Smooth muscle cell of the brain vasculature (primary cell): ENCODE measurements at places on chromosomes 2 and 18.

DNA sequence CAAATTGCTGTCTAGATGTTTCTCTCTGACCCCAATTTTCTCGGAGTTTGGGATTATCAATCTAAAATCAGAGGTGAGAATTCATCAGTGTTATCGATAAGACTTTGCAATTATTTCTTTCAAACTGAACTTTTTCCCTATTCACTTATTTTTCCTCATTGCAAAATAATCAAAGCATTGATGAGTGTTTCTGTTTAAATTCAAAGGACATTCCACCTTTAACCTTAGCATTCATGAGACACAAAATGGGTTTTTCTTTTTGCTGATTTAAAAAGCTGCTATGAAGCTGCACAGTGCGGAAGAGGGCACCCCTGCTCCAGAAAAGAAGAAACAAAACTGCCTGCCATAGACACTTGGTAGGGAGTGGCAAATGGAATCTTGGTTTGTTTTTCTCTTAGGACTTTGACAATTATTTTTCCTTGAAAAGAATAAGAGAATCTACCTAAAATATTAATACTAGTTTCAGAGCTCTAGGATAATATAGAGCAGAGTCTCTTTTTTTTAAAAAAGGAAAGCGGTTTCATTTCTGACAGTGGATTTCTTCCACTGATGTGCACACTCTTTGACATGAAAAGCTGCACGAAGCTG is 203.4 kb downstream of the TGIF1 start:
- no peak for DNase-seq

GRCh38 chr2:121918231-121918630 is 162.8 kb downstream of the TSN start:
- no peak for DNase-seq

- DNase-seq = no peak
These were observed 37.9 kb upstream of the ASB1 start for GRCh38 chr2:238388794-238389193.

DNA sequence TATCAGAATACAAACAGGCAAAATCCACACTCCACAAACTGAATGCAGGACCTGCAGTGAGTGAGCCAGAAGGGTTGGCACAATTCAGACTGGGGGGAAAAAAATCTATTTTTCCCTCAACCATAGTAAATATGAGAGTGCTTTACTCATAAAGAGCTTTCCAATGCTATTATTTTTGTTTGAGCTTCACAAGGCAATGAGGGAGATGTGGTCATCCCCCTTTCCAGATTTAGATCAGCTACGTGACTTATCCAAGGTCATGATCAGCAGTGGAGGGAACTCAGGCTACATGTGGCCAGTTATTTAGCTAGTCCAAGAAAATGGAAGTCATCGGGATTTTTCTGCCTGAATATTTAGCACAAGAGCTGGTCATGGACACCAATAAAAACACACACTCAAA is 120.4 kb upstream of the KLF7 start:
- DNase-seq = no peak

DNA sequence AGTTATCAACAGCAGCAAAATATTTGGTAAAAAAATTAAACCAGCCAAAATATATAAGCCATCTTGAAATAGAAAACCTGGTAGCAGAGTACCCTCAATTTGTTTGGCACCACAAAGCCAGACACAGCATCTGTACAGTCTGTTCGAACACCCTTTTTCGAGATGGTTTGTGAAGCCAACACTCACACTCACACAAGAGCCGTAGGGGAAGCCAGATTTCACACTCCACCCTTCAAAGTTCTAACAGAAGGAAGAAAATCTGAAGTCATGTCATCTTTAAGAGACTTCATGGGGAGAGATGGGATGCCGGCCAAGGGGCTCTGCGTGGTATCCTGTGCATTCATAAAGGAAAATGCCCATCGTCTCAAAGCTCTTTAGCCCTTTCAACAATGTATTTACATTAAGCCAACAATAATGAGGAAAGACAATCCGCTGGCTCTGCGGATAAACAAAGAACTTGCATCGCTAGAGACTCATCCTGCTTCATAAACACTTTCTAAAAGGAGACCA is 451.5 kb upstream of the CHST9 start:
- DNase-seq = no peak

- DNase-seq = no peak
These were observed 398.0 kb downstream of the CPS1 start for GRCh38 chr2:210954386-210954907.

- DNase-seq = no peak
These were observed 66.2 kb downstream of the CD28 start for GRCh38 chr2:203772456-203773165.

GRCh38 chr2:237467447-237468179 is 19.4 kb upstream of the MLPH start:
- no peak for DNase-seq
